Articular chondrocyte of knee joint (primary cell): ENCODE measurements at places on chromosomes 2 and 18. TPM values are rescaled to one million over a fixed set of nuclear protein-coding genes. Genes with fewer than 3 reads are reported as not detected.

CRYBA2 gene
- total RNA-seq, result 0.54 TPM in 1 of 2 replicates, not detected in the other

OTX1 gene
- total RNA-seq, result not detected in 2 replicates

LIMS4 gene
- total RNA-seq, result 0.76 TPM in 1 of 2 replicates, not detected in the other

DHRS9 gene
- not detected in 2 replicates for total RNA-seq

EPHA4 gene
- 24.6 and 36.0 TPM in 2 replicates for total RNA-seq

CCDC74B gene
- 3.1 and 5.6 TPM in 2 replicates for total RNA-seq

RAX gene
- not detected in 2 replicates for total RNA-seq

APOB gene
- total RNA-seq, result 0.65 and 1.7 TPM in 2 replicates

WNT6 gene
- total RNA-seq, result not detected in 2 replicates

POTEJ gene
- not detected in 2 replicates for total RNA-seq

XIRP2 gene
- under 0.01 TPM in 1 of 2 replicates, not detected in the other for total RNA-seq

CROCC2 gene
- total RNA-seq, result under 0.01 TPM in 2 replicates

TUBA3E gene
- total RNA-seq, result not detected in 2 replicates

SERPINB8 gene
- 19.6 and 21.8 TPM in 2 replicates for total RNA-seq

CREG2 gene
- total RNA-seq, result under 0.01 and 0.22 TPM in 2 replicates

LTBP1 gene
- total RNA-seq, result 238 and 256 TPM in 2 replicates

CSRNP3 gene
- 0.13 and 0.22 TPM in 2 replicates for total RNA-seq

STPG4 gene
- total RNA-seq, result 0.32 and 0.52 TPM in 2 replicates

NGEF gene
- total RNA-seq, result 8.4 and 9.9 TPM in 2 replicates

AQP12A gene
- not detected in 2 replicates for total RNA-seq

SERPINB11 gene
- total RNA-seq, result not detected in 2 replicates

NEB gene
- total RNA-seq, result 0.78 and 3.4 TPM in 2 replicates

RAB6C gene
- not detected in 2 replicates for total RNA-seq

EPB41L5 gene
- 6.4 and 10.3 TPM in 2 replicates for total RNA-seq

CIB4 gene
- total RNA-seq, result not detected in 2 replicates

LDLRAD4 gene
- total RNA-seq, result 3.1 and 3.4 TPM in 2 replicates

FAM161A gene
- total RNA-seq, result 2.3 and 2.4 TPM in 2 replicates

DYNAP gene
- not detected in 2 replicates for total RNA-seq

FBXO48 gene
- 1.2 and 1.3 TPM in 2 replicates for total RNA-seq

IGFBP5 gene
- 706 and 1,050 TPM in 2 replicates for total RNA-seq

DPP10 gene
- not detected in 2 replicates for total RNA-seq

ACMSD gene
- total RNA-seq, result not detected in 2 replicates

SPEG gene
- 18.6 and 28.7 TPM in 2 replicates for total RNA-seq

ZBTB7C gene
- 2.1 and 2.5 TPM in 2 replicates for total RNA-seq

NHEJ1 gene
- 19.9 and 27.6 TPM in 2 replicates for total RNA-seq

ILKAP gene
- 21.9 and 26.1 TPM in 2 replicates for total RNA-seq

ERMN gene
- 0.11 TPM in 1 of 2 replicates, not detected in the other for total RNA-seq

ONECUT2 gene
- total RNA-seq, result under 0.01 TPM in 2 replicates

POMC gene
- 0.86 and 1.0 TPM in 2 replicates for total RNA-seq

TMEM247 gene
- not detected in 2 replicates for total RNA-seq

TLX2 gene
- 0.11 and 0.13 TPM in 2 replicates for total RNA-seq

SERTAD2 gene
- total RNA-seq, result 31.9 and 39.1 TPM in 2 replicates

LRP1B gene
- total RNA-seq, result 0.11 and 0.13 TPM in 2 replicates

KCNS3 gene
- total RNA-seq, result 1.0 and 1.2 TPM in 2 replicates

SPDYA gene
- total RNA-seq, result 0.86 and 1.3 TPM in 2 replicates

TGFA gene
- total RNA-seq, result 0.91 and 2.5 TPM in 2 replicates

IL36G gene
- total RNA-seq, result not detected in 2 replicates

SKOR2 gene
- total RNA-seq, result not detected in 2 replicates

PROM2 gene
- 0.26 and 0.32 TPM in 2 replicates for total RNA-seq

KCNG2 gene
- total RNA-seq, result not detected in 2 replicates

ATP8B1 gene
- total RNA-seq, result 40.2 and 46.7 TPM in 2 replicates

ELOA2 gene
- not detected in 2 replicates for total RNA-seq

MRO gene
- 0.39 and 0.43 TPM in 2 replicates for total RNA-seq

FRZB gene
- total RNA-seq, result 1.4 and 2.4 TPM in 2 replicates
